ENCODE measurements at places on chromosomes 5 and 9. TPM values are rescaled to one million over a fixed set of nuclear protein-coding genes. Genes with fewer than 3 reads are reported as not detected.

DNA sequence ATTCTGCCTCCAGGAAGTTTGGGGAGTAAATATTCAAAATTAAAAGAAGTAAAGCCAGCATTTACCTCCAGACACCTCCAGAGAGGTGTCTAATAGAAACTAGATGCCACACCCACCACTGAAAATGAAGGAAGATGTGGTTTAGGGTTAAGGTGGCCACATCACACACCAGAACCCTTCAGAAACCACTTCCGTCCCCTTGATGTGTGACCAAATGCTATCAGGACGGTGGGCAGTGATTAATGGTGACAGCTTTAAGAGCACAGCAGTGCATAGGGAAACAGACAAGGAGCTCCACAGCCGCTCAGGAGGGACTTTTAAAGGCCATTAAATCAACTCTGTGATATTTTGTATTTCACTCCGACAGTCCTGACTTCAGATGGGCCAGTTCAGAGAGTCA is 295.2 kb downstream of the BRINP1 start:
- no peak for DNase-seq

The P4HA2 gene
- total RNA-seq = 33.6 TPM

- DNase-seq = no peak
Observed at GRCh38 chr9:128593039-128593438, 40.7 kb downstream of the SPTAN1 start.

DNA sequence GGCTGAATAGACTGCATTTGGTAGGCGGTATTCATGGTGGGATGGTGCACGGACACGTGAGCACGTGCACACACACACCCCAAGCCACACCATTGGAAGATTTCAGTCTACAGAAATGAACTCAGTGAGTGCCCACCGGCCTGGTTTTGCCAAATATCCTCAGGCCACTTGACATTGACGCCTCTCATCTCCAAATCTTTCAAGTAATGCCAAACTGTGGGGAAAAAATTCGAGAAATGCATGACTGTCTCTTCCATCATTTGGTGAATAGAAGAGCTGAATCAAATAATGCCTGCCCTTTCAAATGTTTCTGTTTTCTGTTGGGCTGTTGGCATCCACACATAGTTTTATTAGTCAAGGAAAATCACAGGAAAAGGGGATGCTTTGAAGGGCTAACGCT is 182.3 kb upstream of the EFNA5 start:
- no peak for DNase-seq

- DNase-seq = no peak
Observed at GRCh38 chr9:135706288-135706687, 4.3 kb downstream of the KCNT1 start.

Measured in epithelial cell of proximal tubule (primary cell).